ENCODE measurements at places on chromosomes 12 and 14. TPM values are rescaled to one million over a fixed set of nuclear protein-coding genes. Genes with fewer than 3 reads are reported as not detected.
A peak's percentile ranks its signal among the peaks of the same experiment; 100 is the strongest.

KRT1 gene
- polyA plus RNA-seq = not detected

TMEM132C gene
- polyA plus RNA-seq = 0.35 TPM

GRCh38 chr12:43098071-43098470 is 453.9 kb downstream of the ADAMTS20 start:
- peak; percentile 20 for DNase-seq

- DNase-seq = no peak
Observed at GRCh38 chr12:50257236-50258166, 25.8 kb downstream of the LIMA1 start.

GRCh38 chr12:38152816-38153736 is 163.5 kb upstream of the ALG10B start:
- no peak for DNase-seq
